ENCODE measurements at places on chromosomes 2 and 18.
A peak's percentile ranks its signal among the peaks of the same experiment; 100 is the strongest.

- DNase-seq, result no peak
Measured at GRCh38 chr2:38876407-38876806, 631 bp downstream of the MORN2 start.

- no peak for DNase-seq
Measured at GRCh38 chr18:35203067-35203466, 37.8 kb upstream of the ZNF397 start.

DNA sequence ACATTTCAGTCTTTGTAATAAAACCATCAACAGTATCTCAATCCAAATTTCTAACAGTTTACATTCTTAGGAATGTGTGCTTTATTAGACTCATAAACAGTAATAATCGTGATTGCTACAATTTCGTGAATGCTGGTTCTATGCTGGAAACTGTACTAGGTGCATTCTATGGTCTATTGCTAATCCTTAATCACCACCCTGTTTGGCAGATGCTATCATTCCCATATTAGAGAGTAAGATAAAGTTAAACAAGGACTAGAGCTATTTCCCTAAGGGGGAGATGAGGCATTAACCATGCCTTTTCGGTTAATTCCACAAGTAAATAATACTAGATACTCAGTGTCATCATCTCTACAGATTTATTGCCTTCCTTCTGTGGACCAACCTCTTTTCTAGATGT is 244.0 kb downstream of the PAX3 start:
- DNase-seq, result no peak

GRCh38 chr2:171128461-171128860 is 32.2 kb downstream of the TLK1 start:
- DNase-seq, result no peak

DNA sequence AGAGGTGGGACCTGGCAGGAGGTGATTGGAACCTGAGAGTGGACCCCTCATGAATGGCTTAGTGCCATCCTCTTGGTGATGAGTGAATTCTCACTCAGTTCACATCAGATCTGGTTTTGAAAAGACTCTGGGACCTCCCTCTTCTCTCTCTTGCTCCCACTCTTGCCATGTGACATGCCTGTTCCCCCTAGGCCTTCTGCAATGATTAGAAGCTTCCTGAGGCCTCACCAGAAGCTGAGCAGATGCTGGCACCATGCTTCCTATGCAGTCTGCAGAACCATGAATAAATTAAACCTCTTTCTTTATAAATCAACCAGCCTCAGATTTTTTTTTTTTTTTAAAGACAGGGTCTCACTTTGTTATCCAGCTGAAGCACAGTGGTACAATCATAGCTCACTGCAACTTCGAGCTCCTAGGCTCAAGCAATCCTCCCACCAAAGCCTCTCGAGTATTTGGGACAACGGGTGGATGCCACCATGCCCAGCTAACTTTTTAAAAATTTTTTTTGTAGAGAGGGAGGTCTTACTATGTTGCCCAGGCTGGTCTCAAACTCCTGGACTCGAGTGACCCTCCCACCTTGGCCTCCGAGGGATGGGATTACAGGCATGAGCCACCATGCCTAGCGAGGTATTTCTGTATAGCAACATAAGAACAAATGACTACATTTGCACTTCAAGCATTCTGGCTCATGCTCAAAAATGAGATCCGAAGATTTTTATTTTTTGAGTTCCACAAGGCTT is 2.0 kb upstream of the ZFAND2B start:
- no peak for DNase-seq

- peak; percentile 73 for DNase-seq
Measured at GRCh38 chr2:207311316-207312005, 145.7 kb upstream of the KLF7 start.

GRCh38 chr2:29703336-29703735 is 218.1 kb downstream of the ALK start:
- DNase-seq, result no peak

DNA sequence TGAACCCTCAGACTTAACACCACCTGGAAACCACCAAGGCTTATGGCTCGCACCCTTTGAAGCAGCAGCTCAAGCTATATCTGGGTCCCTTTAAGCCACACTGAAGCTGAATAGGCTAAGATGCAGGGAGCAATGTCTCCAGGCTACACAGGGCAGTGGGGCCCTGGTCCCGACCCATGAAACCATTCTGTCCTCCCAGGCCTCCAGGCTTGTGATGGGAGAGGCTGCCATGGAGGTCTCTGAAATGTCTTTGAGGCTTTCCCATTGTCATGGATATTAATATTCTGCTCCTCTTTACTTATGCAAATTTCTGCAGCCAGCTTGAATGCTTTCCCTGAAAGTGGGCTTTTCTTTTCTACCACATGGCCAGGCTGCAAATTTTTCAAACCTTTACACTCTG is 608.7 kb downstream of the CNTNAP5 start:
- DNase-seq, result no peak

DNA sequence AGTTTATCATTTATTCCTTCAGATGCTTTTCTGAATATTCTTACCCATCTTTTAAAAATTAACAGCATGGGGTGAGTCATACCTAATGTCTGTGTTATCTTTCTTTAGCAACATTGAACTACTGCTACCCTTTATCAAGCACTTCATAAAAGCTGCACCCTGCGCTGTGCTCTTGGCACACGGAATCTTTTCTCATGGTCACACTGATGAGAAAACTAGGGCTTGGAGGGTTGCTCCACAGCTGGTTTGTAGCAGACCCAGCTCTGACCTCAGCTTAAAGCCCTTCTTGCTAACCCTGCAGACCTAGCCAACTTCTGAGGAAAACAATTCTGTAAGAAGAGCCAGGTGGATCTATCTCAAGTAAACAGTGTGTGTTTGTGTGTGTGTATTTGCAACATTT is 106.3 kb downstream of the RNF144A start:
- DNase-seq, result no peak

DNA sequence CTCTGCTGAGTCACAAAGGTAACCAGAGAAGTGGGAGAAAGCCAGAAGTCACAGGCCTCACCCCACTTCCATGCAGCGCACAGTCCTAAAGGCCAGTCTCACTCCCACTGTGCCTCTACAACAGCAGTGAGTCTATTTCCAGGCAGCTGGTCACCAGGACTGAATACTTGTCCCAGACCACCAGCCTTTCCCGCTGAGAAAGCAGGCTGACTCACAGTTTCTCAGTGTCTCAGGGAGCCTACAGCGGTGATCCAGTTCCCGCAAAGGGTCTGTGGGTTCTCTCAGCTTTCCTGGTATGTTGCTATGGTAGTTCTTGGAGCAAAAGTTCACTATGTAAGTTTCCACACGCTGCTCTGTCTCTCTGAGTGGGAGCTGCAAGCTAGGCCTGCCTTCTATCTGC is 622.5 kb downstream of the RNF144A start:
- no peak for DNase-seq

DNA sequence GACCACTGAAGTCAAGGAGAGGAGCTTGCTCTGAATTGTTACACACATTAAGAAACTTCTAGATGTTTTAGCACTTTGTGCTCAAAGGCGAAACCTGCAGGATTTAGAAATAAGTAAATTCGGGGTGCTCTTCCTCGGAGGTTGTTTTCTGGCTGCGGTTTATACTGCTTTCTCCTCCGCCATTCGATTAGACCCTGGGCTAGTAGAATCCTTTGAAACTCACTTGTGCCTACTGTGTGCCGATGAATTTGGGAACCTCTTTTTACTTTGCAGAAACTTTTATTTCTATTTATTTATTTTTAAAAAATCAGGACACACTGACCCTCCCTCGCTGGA is 3.5 kb downstream of the MEIS1 start:
- DNase-seq, result no peak

DNA sequence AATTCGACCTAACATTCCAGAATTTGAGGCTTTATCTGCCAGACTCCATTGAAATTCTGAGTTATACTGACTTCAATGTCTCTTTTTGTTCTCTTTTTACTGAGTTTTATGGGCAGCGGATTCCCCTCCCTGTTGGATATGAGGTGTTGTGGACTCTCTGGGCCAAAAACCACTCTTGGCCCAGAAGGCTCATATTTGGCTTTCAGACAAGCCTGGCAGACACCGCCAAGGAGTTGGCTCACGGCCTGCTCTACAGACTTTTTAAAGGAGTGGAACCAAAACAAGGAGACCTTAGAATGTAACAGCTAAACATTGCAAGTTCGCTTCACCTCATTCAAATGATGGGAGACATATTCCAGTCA is 206.4 kb upstream of the NCKAP5 start:
- no peak for DNase-seq

GRCh38 chr2:177759443-177759842 is 313.1 kb downstream of the PDE11A start:
- DNase-seq, result no peak

GRCh38 chr2:161316701-161317100 is 8.5 kb downstream of the PSMD14 start:
- no peak for DNase-seq

- DNase-seq, result no peak
Measured at GRCh38 chr2:231660860-231661259, 47.5 kb upstream of the PTMA start.

DNA sequence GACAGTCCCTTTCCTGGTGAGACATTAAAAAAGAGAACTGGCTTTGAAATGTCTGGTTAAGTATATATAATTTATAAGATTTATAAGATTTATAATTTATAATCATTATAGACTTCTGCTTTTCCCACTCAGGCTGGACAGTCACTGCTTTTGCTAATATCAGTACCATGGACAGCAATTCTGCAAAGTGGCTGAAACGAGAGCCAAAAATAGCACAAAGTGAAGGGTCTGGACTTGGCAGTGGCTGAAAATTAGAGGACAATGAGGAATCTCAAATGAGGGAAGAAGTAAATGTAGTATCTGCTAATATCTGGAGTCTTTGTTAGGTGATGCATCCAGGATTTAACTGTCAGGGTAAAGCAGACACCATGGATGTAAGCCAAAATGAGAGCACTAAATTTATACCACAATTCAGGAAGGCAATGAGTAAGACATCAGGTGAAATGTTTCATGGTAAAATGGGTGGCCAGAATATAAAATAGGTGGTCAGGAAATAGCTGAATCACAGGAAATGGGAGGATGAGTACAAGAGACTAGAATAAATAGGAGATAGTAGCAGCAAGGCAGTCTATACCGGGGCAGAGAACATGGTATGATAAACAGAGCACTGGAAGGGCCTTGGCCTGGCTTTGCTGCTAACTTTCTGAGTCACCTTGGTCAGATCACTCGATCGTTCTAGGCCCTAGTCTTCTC is 39.6 kb upstream of the BOD1L2 start:
- DNase-seq, result no peak

DNA sequence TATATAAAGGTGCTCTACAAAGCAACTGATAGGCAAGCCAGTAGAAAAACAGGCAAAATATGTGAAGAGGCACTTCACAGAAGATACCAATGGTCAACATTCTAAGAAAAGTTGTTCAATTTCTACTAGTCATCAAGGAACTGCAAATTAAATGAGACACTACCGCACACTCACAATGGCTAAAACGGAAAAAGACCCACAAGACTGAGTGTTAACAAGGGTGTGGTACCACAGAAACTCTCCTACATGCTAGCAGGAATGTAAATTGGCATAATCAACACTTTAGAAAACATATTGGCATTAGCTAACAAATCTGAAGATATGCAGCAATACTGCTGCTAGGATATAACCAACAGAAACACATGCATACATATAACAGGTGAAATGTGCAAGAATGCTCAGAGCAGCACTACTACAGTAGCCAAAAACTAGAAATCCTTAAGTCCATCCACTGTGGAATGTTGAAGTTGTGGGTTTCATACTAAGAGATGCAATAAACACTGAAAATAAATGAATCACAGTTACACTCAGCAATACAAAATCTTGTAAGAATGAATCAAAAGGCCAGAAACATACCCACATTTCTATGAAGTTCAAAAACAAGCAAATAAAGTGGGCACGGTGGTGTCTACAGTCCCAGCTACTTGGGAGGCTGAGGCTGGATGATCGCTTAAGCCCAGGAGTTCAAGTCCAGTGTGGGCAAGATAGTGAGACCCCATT is 9.2 kb downstream of the RNU4ATAC start:
- no peak for DNase-seq

GRCh38 chr2:218093879-218094278 is 24.8 kb downstream of the RUFY4 start:
- no peak for DNase-seq

Data from Panc1 (cell line).